HFFc6 (cell line): ENCODE measurements at places on chromosomes 7 and 10. TPM values are rescaled to one million over a fixed set of nuclear protein-coding genes. Genes with fewer than 3 reads are reported as not detected.

- no peak overlapping the region for H3K4me3 ChIP-seq
- no peak overlapping the region for H3K27ac ChIP-seq
- DNase-seq, result no peak
Observed at GRCh38 chr10:6868036-6868725, 288.1 kb upstream of the PRKCQ start.

DNA sequence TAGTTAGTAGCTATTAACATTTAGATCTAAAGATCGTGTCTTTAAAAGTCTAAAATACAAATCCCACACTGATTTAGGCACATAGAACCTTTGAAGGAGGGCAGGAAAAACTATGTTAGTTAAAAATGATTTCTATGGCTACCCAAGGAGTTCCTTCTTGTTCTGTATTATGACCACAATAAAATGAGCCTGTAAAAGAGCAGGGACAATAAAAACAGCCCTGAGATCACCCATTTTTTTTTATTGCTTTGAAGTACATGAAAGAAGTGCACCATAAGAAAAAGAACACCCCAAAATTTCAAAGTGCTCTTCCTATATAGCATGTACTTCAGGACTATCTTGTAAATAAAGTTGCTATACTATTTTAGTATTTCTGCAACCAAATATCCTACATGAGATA is 29.8 kb downstream of the RTKN2 start:
- no peak overlapping the region for H3K4me3 ChIP-seq
- DNase-seq, result no peak
- no peaks in the 10 kb centered on the region for H3K27me3 ChIP-seq
- H3K27ac ChIP-seq, result no peak overlapping the region
- H3K36me3 ChIP-seq, result peaks cover 5% of the 10 kb centered on the region; the same call in 1 of the 2 replicates
- peaks cover 72% of the 10 kb centered on the region for H3K4me1 ChIP-seq

DNA sequence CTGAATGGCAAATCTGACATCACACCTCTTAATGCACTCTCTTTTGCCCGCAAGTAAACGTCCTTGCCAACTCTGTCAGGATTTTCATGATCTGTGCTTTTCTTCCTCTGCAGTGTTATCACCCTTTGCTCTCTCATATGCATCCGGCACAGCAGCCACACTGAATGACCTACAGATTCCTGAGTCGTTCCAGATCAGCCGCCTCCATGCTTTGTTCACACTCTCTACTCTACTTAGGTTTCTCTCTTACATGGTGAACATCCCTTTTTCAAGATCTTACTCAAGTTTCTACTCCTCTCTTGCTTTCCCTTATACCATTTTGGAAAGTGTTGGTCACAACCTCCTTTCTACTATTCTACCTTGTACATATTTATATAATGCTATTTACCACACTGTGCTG is 127.7 kb upstream of the AOAH start:
- no peak for DNase-seq
- peaks cover 6% of the 10 kb centered on the region for H3K36me3 ChIP-seq
- no peaks in the 10 kb centered on the region for H3K4me1 ChIP-seq
- no peak overlapping the region for H3K4me3 ChIP-seq

- H3K36me3 ChIP-seq, result no peaks in the 10 kb centered on the region
- H3K4me3 ChIP-seq, result no peak overlapping the region
- no peaks in the 10 kb centered on the region for H3K27me3 ChIP-seq
Observed at GRCh38 chr10:11512596-11512995, 98.9 kb downstream of the USP6NL start.

Gene CAMK2B
- 0.15 to 0.41 TPM in 2 of 3 replicates, not detected in the other for total RNA-seq

Gene TCF7L2
- 15.9 to 19.6 TPM (median 17.9 TPM) in 3 replicates for total RNA-seq
